Cardiac septum (tissue), 1 donor: ENCODE measurements at places on chromosomes 4 and X.

GRCh38 chrX:18895189-18895951 lies 88.5 kb downstream of the PHKA2 start:
- no peak for DNase-seq

DNA sequence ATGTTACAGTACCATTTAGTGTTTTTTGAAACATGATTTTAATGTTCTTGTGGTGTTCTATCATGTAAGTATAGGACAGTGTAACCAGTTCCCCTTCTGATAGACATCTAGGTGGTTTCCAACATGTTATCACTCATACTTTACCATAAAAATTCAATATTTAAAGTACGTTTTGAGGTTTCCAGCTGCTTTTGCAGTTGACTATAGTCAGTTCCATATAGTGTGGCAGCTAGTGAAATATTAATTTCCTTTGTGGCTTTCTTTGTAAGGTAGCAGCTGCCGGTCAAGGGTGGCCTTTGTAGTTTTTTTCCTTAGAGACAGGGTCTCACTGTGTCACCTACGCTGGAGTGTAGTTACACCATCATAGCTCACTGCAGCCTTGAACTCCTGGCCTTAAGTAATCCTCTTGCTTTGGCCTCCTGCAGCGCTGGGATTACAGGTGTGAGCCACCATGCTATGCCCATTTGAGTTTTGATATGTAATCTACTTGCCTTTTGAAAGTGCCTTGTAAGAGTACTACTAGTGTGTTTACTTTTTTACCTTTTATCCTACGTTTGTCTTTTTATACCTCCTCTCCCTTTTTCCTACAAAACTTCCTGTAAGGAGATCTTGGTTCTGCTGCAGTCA lies 63.0 kb downstream of the ARHGAP10 start:
- DNase-seq, result no peak

DNA sequence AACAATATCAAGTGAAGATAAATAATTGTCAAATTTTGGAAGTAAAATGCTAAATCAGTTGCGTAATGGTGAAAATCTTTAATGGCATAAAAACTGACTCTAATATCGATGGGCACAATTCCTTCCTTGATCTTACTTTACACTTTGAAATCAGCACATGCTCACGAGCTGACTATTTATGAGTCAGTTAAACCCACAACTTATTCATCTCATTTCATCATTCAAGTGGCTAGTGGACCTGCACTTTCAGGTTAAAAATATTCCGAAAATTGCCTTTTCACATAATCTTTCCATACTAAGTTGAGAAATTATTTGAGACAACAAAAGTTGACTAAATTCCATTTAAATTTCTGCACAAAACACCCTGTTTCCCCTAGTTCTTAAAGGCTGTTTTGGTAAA lies 582.1 kb upstream of the TENM3 start:
- no peak for DNase-seq

DNA sequence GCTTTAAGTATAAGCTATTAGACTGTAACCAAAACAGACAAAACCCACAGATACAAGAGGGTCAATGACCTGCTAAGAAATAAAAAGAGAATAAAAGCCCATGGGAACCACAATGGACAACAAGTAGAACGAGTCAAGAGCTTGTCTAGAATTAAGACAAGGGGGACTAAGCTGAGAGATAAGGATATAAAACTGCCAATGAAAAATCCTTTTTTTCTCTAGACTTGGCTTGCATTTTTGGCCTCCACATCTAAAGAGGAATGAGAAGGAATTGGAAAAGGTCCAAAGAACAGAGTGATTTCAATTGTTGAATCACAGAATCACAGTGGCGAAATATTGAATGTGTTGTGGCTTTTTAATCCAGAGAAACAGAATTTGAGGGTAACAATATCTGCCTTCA lies 135.7 kb downstream of the QDPR start:
- DNase-seq, result no peak

DNA sequence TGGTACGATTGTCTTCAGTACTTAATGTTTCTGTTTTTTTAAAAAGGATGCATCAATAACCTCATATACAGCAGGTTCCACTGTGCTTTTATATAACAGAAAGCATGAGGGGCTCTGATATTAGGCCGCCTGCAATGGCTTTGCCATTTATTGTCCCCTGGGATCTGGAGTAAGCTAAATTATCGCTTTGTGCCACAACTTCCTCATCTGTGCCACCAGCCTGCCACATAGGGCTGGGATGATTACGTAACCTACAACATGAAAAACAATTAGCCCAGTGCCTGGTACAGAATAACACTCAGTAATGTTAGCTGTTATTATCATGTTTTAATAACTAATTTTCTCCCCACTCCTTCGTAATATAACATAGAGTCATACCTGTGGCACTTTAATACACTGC lies 65.5 kb upstream of the TRIM2 start:
- DNase-seq, result no peak

- DNase-seq, result no peak
These were observed 1.7 kb downstream of the NR0B1 start for GRCh38 chrX:30307466-30307865.

DNA sequence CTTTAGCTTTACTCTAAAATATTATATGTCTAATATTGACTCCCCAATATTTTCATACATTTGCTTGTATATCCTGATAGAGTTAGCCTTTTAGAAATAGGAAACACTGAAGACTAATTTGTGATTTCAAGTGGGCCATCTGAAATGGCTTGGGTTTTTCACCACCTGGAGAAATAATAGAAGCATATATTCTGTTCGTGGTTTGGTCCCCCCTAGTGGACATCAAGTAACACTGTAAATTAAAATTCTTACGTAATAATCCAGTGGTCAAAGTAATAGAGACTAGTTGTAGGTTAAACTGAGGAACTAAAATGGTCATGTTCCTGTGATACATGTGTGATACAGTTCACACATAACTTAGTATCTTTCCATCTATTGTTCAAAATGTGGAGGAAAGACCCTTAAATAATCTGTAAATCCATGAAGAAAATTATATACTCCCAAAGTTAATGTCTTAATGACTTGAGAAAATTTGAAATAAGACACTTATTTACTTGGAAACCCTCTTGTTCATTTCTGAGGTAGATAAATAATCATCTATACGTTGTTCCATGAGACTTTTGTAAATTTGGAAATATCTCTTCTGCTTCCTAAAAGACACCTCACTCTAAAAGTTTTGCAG lies 79.8 kb upstream of the SMARCAD1 start:
- no peak for DNase-seq

DNA sequence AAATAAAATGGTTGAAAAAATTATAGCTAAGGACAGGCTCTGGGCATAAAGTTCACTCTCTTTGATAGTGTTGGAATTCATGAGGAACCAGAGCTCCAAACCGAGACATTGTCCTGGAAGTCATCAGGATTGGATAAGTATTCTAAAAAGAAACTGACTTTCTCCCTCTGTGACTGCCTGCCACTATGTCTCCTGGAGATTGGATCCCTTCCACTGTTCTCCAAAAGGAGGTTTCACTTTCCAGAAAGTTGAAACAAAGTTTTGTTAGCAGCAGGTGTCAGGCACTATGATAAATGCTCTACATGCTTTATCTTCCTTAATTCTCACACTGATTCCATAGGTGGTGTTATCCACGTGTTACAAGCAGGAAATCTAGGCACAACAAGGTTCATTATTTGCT lies 16.8 kb downstream of the BANK1 start:
- DNase-seq, result no peak

GRCh38 chrX:143002206-143002605 lies 23.5 kb upstream of the SPANXN4 start:
- no peak for DNase-seq

- DNase-seq, result no peak
These were observed 38.5 kb upstream of the PRSS48 start for GRCh38 chr4:151238477-151238876.

DNA sequence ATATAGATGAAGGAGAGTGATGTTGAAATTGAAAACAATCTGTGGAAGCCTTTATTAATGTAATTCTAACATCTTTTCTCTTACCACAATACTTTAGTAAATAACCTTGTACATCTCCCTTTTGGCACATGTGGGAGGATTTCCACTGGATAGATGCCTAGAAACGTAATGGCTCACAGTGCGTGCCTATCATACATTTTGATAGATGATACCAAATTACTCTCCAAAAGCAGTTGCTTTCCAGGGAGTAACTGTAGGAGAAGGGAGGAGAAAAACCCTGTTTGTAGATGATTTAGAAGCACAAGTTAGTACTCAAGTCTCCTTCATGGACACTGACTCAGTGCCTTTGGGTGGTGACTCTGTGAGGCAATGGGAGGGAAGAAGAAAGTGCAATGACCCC lies 476.3 kb downstream of the CCSER1 start:
- DNase-seq, result no peak

DNA sequence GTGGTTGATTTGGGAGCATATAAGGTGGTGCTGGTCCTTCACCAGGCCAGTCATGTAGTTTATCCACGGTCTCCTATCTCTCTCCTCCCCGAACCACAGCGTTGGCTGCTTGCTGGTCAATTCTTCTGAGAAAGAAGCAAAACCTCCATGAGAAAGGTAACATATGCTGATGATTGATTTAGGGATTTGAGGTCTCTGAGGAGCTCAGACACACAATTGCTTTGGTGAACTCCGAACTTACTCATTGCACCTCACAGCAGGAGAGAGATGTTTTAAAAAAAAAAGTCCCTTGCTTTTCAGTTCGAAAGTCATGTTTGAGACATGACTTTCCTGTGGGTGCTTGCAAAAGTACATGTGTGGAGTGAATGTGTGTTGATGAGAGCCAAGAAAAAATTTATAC lies 100.2 kb downstream of the TSPAN7 start:
- no peak for DNase-seq

DNA sequence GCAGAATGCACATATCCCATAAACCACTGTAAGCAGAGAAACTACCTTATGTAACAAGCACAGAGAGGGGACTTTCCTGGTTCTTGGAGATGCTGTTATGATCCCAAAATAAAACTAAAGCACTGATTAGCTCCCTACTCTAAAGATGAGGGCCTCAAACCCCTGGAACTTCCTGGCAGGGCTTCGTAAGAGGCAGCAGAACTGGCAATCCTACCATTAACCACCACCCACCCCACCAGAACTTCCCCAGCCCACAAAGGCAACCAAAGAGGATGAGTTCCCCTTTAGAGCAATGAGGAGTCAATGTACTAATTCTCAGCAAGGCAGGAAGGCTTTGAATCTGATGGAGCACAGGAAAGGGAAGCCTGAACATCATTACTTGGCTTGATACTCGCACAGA lies 436.5 kb upstream of the FRG1 start:
- DNase-seq, result no peak
